Epithelial cell of proximal tubule (primary cell): ENCODE measurements at places on chromosomes 5 and 9. TPM values are rescaled to one million over a fixed set of nuclear protein-coding genes. Genes with fewer than 3 reads are reported as not detected.
A peak's percentile ranks its signal among the peaks of the same experiment; 100 is the strongest.

- no peak for DNase-seq
Observed at GRCh38 chr9:22138956-22139660, 130.0 kb upstream of the CDKN2B start.

DNA sequence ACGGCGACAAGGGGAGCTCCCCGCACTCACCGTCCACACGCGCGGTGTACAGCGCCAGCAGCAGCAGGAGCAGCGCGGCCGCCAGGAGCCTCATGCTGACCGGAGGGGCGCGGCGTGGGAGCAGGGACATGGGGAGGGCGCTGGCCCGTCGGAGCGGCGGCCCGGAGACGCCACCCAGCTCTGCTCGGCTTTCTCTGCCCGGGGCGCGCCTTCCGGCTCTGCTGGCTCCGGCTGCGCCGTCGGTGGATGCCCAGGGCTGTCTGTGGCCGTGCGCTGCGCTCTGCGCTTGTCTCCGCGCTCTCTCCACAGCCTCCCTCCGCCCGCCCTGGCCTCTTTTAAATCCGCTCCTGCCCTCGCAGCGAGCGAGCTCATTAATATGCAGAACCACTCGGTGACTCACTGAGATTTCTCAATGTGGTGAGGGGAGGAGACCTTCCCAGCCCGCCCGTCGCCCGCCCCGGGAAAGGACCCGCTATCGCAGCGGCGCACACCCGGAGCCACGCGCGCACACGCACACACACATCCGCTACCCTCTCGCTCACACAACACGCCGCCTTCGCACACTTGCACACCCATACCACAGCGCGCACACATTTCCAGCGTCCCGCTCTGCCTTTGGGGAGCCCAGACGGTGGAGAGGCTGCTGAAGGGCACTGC is at the start of gene CXCL14:
Gene CXCL14 (minus strand): TSS at position 307 of the 657 bp plus-strand sequence. CDS start 213 bp downstream, at position 94.
- DNase-seq, result peak; percentile 62

DNA sequence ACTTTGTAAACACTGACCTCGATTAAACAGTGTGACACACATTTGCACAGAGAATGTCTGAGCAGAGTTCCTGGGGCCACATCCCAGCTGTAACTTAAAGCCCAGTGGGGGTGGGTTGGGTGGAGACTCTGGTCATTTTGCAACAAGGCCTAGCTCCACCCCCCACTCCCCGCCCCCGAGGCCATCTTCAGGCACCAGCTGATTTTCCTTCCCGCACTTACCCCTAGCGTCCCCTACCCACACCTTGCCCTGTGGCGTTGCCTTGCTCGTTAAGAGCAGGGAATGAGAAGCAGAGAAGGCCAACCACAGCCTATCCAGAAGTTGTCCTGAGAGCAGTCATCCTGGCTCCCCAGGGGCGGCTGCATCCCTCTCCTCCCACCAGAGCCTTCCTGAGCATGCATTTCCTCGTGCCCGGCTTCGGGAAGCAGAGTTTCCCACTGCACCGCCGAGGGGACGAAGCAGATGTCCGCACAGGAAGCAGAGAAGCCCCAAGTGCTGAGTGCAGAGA is 101.7 kb upstream of the SARDH start:
- no peak for DNase-seq

DNA sequence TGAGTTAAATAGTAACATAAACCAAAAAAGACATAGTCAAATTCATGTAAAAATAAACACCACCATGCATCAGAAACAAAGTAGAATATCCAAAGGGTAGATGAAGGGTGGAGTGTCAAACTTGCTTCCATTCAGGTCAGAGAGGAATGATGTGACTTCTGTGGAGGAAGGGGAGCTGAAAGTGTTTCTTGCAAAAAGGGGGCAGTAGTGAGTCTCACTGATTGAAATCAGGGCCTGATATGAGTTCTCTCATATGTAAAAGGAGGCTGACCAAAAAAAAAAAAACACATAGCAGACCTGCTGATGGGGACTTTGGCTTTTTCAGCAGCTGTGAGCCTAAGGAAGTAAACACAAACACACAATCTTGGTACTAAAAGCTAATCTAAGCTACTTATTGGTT is 38.8 kb upstream of the RGMB start:
- no peak for DNase-seq

ATP10B gene
- 0.06 TPM in 1 of 2 replicates, not detected in the other for total RNA-seq

MRPS27 gene
- 54.4 and 86.3 TPM in 2 replicates for total RNA-seq
